T-helper 9 cell (primary cell): ENCODE measurements at places on chromosomes 2 and 18.

DNA sequence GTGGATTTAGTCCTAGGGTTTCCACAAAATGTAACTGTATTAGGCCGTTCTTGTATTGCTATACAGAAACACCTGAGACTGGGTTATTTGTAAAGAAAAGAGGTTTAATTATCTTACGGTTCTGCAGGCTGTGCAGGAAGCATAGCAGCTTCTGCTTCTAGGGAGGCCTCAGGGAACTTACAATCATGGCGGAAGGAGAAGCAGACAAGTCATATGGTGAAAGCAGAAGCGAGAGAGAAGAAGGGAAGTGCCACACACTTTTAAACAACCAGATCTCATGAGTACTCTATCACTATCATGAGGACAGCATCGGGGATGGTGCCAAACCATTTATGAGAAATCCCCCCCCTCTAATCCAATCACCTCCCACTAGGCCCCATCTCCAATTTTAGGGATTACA lies 9.5 kb upstream of the CCDC68 start:
- no peak for DNase-seq

GRCh38 chr18:35851286-35851970 lies 121.1 kb upstream of the RMP24 start:
- DNase-seq, result no peak

DNA sequence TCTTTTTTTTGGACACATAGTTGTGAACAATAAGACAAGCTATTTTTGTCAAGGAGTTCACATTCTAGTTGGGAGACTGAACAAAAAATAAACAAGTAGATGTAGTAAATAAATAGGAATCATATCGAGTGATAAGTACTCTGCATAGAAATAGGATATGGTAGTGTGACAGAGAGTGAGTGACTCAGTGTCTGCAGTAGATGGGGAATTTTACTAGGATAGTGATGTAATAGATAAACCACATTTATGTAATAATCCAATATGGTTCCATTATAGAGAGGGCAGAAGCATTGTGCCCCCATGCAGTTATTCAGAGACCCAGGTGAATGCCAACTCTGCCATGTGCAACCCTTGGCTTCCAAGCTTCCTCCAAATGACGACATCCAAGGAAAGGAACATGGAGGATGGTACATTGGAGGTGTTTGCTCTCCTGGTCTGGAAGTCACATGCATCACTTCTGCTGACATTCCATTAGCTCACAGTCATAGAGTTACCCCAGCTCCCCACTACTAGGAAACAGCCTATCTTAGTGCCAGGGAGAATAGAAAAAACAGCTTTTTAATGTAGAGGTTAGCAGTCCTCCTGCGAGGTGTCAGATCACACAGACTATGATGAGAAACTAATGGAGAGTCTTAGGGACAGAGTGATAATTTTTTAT lies 595.4 kb downstream of the NYAP2 start:
- DNase-seq, result no peak

GRCh38 chr2:192060161-192060560 lies 134.6 kb downstream of the TMEFF2 start:
- DNase-seq, result no peak

DNA sequence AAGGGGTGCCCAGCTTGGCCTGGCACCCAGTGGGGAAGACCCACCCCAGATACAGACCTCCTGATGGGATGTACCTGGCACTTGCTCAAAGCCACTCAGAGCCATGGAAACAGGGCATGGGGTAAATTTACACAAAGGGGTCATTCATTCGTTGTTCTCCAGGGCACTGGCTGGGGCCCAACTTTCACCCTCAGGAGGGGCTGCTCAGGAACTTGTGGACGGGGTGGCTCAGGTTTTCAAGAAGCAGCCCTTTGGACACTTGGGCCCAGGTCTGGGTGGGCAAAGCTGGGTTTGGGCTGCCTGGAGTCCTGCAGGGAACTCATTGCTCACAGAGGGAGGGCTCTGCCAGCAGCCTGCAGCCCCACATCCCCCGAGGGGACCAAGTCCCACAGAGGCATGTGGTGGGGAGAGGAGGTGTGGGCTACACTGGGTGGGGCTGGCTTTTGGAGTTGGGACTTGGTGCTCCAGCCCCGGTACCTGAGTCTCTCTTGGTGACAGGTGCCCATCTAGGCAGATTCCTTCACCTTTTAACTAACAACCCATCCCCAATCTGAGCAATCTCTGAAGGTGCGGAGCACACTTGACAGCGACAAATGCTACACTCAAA lies 172.3 kb downstream of the CELF4 start:
- no peak for DNase-seq
